CD4-positive, alpha-beta T cell treated with Interleukin-17A for 1 hour (primary cell): ENCODE measurements at places on chromosomes 12 and 14.

DNA sequence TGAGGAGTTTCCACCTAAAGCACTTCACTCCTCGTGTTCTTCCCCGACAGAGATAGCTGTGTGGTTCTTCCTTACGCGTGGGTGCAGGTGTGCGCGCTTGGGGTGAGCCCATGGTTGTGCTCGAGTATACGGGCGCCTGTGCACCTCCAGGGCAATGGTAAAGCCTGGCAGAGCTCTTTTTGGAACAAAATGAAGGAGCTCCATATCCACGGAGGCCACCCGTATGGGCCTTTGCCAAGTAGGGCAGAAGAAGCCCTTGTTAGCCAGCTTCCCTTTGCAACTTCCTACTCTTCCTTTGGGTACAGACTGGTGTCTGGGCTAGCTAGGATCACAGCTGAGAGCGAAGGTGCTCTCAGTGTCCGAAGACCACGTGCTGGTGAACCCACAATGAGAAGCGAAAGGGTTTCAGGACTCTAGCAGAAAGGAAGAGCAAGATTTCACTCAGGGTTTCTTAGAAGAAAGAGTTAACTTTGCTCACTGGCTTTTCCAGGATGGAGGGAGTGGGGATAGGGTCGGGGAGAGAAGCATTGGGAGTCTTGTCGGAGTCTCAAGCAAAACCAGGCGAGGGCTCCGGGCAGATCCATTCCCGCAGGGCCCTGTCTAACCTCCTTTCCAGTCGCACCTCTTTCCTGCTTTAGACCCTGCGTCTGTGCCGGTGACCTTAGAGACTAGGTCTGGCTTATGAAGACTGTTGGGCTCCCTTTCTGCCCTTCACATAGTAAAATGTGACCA is 960 bp upstream of the LRFN5 start:
- DNase-seq, result no peak

- DNase-seq, result no peak
Measured at GRCh38 chr14:77305696-77306095, 15.0 kb downstream of the POMT2 start.

GRCh38 chr14:80664576-80664975 is 277.0 kb downstream of the CEP128 start:
- DNase-seq, result no peak

GRCh38 chr12:74896186-74896585 is 313.5 kb downstream of the KCNC2 start:
- DNase-seq, result no peak
